Pancreas (tissue), 10 donors: ENCODE measurements at places on chromosomes 5 and 9. TPM values are rescaled to one million over a fixed set of nuclear protein-coding genes. Genes with fewer than 3 reads are reported as not detected.

Gene MUSK
- not detected for polyA plus RNA-seq

Gene SLC22A5
- 12.2 TPM for polyA plus RNA-seq

Gene KDM3B
- polyA plus RNA-seq = 14.3 TPM

Gene CCDC171
- polyA plus RNA-seq = 1.5 TPM

Gene PCAT7
- 0.27 TPM for polyA plus RNA-seq
